Stimulated activated CD8-positive, alpha-beta memory T cell treated with anti-CD3 and anti-CD28 coated beads, Interleukin-4, amount 100 ng/mL, for 4 hours (primary cell): ENCODE measurements at places on chromosomes 16 and 17.

- no peak for DNase-seq
Observed at GRCh38 chr16:27431773-27432532, 30.0 kb downstream of the IL21R start.

- no peak for DNase-seq
Observed at GRCh38 chr16:82995924-82996441, 369.2 kb downstream of the CDH13 start.

DNA sequence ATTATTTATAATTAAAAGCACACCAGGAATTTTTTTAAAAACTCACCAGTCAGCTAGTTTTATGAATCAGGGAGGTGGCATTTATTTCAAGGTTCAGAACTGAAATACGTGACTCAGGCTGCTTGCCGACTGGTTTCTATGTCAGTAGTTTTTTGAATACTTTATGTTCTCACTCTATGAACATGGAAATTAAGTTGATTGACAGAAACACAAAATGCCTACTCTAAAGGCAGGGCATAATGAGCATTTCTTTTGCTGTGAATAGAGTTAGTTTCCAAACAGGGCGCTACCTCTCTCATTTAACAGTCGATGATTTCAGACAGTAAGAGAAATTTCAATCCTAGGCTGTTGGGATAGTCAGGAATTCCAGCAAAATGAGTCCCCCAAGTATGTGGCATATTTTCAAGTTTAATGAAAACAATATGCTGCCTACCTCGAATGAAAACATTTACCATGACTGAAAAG lies 6.7 kb downstream of the HS3ST3B1 start:
- no peak for DNase-seq

DNA sequence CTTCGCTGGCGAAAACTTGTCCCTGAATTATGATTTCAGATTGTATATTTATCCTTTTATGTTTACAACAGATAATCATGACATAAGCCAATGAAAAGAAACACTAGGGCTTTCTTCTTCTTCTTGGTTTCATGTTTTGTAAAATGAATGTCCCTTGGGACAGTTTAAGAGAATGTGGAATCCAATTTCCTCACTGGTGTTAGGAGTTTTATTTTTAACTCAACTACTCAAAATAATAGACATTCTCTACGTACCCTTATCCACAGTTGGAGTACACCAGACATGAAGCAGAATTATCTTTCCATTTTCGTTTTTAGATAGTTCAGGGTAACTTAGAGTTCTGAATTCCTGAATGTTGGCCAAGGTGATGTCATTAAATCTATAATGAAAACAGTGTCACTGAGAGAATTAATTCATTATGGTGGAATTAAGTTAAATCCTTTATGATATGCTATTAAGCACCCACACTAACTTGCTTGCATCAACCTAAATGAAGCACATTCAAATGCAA lies 43.4 kb downstream of the IRX6 start:
- DNase-seq = no peak

DNA sequence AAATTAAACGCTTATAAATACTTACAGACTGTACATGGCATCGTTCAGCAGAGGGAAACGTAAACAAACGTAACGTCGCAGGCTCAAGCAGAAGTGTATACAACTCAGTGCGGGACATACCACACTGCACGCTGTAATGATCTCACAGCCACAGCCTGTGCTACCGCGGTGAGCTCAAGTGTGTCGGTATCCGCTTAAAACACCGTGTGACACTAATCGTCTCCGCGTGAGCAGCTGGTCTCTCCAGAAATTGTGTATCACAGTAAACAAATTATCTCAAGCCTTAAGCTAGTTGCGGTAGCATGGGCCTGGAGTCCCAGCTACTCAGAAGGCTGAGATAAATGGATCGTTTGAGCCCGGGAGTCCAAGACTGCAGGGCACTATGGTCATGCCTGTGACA lies 115.3 kb downstream of the ANKRD11 start:
- no peak for DNase-seq

DNA sequence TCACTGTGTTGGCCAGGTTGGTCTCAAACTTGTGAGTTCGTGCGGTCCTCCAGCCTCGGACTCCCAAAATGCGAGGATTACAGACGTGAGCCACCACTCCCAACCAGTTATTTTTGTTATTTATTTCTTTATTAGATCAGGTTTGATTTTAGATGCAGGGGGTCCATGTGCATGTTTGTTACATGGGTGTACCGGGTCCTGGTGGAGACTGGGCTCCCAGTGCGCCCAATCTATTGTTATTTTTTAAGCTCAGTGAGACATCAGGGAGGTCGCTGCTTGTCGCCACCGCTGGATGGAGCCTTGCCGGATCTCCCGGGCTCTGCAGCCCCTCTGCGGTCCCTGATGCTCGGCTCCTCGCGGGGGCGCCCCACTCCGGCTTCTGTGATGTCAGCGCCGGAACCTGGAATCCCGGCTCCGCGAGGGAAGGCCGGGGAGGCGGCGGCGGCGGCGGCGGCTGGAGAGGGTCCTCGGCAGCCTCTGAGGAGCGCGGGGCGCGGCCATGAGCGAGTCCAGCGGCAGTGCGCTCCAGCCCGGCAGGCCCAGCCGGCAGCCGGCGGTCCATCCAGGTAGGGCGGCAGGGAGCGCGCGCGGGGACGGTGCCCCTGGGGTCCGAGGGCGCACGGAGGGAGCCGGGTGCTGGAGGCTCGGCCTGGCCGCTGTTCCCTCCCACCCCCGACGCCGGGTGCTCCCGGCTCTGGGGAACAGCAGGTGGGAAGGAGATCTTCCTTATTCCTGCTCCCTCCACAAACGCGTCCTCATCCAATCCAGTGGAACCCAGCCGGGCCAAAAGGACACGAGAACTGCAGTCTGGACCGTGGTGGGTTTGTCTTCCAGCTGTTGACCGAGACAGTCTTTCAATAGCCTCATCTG lies at the start of gene TMC7:
Gene TMC7, plus strand, starts transcription at position 370 of the 870 bp plus-strand sequence. Its CDS starts 130 bp downstream, at position 500.
- no peak for DNase-seq
